ENCODE measurements at places on chromosomes 2 and 18. TPM values are rescaled to one million over a fixed set of nuclear protein-coding genes. Genes with fewer than 3 reads are reported as not detected.

- H3K4me1 ChIP-seq, result no peaks in the 10 kb centered on the region
- H3K4me3 ChIP-seq, result no peak overlapping the region
- no peaks in the 10 kb centered on the region for H3K27me3 ChIP-seq
- H3K27ac ChIP-seq, result no peak overlapping the region
- H3K36me3 ChIP-seq, result no peaks in the 10 kb centered on the region
These were observed 295.0 kb upstream of the HDAC4 start for GRCh38 chr2:239695728-239696240.

The STEAP3 gene
- total RNA-seq, result 8.0 TPM

The DES gene
- 314 TPM for total RNA-seq

GRCh38 chr2:70991142-70991541, 3.5 kb downstream of the TEX261 start:
- H3K4me3 ChIP-seq, result no peak overlapping the region
- H3K27me3 ChIP-seq, result no peaks in the 10 kb centered on the region
- peak; percentile 29 for DNase-seq
- H3K36me3 ChIP-seq, result peaks cover 5% of the 10 kb centered on the region
- peaks cover 2% of the 10 kb centered on the region for H3K4me1 ChIP-seq

GRCh38 chr2:171482308-171482707, 40.0 kb upstream of the CYBRD1 start:
- no peaks in the 10 kb centered on the region for H3K27me3 ChIP-seq
- no peak overlapping the region for H3K4me3 ChIP-seq
- no peak overlapping the region for H3K27ac ChIP-seq
- DNase-seq, result no peak
- no peaks in the 10 kb centered on the region for H3K36me3 ChIP-seq

GRCh38 chr2:177143444-177143843, 69.2 kb upstream of the HNRNPA3 start:
- H3K4me1 ChIP-seq, result no peaks in the 10 kb centered on the region
- no peaks in the 10 kb centered on the region for H3K36me3 ChIP-seq
- H3K27ac ChIP-seq, result no peak overlapping the region
- no peak overlapping the region for H3K4me3 ChIP-seq
- no peaks in the 10 kb centered on the region for H3K27me3 ChIP-seq
- DNase-seq, result no peak

The CRYGD gene
- total RNA-seq, result not detected

DNA sequence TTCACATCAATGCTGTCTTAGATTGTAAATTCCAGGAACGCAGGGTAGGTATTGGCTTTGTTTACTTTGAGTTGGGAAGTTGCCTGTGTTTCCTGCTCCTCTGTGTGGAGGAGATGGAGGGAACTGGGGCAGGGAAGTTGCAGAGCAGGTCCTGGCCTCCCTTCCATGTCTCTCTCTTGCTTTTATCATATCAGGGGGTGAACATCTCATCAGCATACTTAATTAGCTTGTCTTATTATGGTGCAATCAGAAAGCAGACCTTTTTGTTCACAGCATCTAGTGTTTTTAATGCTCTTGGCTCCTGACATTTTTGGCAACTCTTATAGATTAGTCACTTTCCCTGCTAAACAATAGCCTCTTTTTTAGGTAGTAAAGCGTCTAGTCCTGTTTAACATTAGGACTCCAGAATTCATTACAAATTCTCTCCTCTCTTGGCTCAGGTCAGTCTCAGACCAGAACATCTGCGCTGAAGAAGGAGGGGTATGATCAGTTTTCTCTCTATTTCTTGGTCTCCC, 11.5 kb upstream of the DIPK1C start:
- DNase-seq, result no peak
- H3K27me3 ChIP-seq, result no peaks in the 10 kb centered on the region
- H3K4me3 ChIP-seq, result no peak overlapping the region
- no peak overlapping the region for H3K27ac ChIP-seq
- no peaks in the 10 kb centered on the region for H3K36me3 ChIP-seq

DNA sequence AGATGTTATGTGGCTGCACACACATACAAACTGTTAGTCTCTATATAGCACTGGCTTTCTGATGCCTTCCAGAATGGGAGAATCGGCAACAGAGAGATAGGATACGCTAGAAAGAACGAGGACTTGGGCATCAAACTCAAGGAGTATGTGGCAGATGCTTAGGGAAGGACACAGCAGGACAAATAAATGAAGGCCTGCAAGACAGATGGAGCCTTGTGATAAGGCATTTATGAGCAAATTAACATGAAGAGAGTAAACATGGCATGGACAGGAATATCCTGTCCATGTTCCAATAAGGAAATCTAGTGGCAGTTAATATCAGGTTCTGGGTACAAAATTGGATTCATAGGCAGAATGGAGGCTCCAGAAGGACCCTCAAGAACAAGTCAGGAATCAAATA, 136.9 kb downstream of the SLC4A10 start:
- H3K4me3 ChIP-seq, result no peak overlapping the region
- H3K27ac ChIP-seq, result no peak overlapping the region
- H3K4me1 ChIP-seq, result no peaks in the 10 kb centered on the region
- H3K27me3 ChIP-seq, result no peaks in the 10 kb centered on the region
- H3K36me3 ChIP-seq, result no peaks in the 10 kb centered on the region
- no peak for DNase-seq

DNA sequence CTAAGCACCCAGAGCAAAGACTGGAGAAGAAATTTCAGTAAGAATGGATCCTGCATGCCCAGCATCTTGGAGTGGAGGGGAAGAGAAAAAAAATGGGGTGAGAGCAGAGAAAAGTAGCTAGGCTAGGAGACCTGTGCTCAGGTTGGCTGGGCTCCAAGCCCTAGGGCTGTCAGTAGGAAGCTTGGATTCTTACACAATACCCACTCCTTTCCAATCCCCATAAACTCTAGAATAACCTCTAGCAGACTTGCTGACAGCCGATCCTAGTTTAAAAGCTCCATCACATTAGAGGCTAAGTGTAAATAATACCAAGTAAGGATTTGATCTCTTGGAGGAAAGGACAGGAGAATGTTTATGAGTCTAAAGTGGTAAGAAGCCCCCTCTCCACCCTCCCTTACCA, 46.2 kb upstream of the NABP1 start:
- no peaks in the 10 kb centered on the region for H3K4me1 ChIP-seq
- no peaks in the 10 kb centered on the region for H3K36me3 ChIP-seq
- no peak overlapping the region for H3K27ac ChIP-seq
- H3K4me3 ChIP-seq, result no peak overlapping the region
- peak; percentile 54 for DNase-seq

DNA sequence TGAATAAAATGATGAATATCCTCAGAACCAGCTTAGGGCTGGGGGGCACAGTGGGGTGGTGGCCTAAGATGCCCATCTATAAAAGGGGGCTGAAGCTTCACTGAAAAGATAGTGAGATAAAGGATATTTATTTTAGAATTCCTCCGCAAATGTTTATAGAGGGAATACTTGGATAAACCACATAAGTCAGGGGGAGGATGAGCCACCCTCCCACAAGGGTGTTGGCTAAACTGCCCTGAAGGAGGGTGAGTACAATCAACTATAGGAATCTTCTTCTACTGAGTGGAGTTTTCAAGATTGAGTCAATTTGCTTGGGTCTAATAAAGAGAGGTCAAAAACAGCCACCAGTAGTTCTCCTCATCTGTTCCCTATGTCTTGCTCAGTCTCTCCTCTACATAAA, 114.5 kb upstream of the TANK start:
- H3K36me3 ChIP-seq, result no peaks in the 10 kb centered on the region
- no peaks in the 10 kb centered on the region for H3K4me1 ChIP-seq
- no peak overlapping the region for H3K4me3 ChIP-seq

The AKAIN1 gene
- total RNA-seq, result not detected

DNA sequence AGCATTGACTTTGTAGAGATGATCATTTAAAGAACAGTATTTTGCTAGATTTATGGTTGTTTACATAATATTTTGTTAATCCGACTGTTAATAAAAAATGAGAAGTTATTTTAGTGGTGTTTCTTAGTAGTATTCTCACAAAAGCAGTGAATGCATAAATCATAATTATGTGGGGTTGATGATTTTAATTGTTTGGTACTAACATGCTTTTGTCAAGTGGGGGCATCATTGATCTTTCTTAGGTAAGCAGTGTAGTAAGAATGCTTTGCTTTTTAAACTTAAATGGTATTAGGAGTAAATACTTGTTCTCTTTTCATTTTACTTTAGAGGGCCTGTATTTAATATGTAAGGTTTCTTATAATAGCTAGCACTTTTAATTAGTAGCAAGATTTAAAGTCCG, 109.2 kb upstream of the OTX1 start:
- H3K4me1 ChIP-seq, result no peaks in the 10 kb centered on the region
- H3K36me3 ChIP-seq, result no peaks in the 10 kb centered on the region
- no peak overlapping the region for H3K27ac ChIP-seq
- DNase-seq, result no peak

The PARD6G gene
- 3.8 TPM for total RNA-seq

The SERPINB2 gene
- 0.27 TPM for total RNA-seq

DNA sequence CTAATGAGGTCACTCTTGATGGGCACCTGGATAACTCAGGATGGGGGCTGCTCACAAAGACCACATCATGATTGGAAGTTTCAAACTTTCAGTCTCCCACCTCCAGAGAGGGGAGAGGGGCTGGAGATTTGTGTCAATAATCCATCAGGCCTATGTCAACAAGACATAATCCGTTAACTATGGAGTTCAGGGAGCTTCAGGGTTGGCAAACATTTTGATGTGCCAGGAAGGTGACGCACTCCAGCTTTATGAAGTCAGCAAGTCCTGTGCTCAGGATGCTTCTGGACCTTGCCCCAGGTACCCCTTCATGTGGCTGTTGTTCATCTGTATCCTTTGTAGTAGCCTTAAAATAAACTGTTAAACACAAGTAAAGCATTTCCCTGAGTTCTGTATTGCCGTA, 19.0 kb downstream of the SKA1 start:
- DNase-seq, result no peak
- H3K4me3 ChIP-seq, result no peak overlapping the region
- H3K27me3 ChIP-seq, result no peaks in the 10 kb centered on the region
- no peak overlapping the region for H3K27ac ChIP-seq
- no peaks in the 10 kb centered on the region for H3K36me3 ChIP-seq

DNA sequence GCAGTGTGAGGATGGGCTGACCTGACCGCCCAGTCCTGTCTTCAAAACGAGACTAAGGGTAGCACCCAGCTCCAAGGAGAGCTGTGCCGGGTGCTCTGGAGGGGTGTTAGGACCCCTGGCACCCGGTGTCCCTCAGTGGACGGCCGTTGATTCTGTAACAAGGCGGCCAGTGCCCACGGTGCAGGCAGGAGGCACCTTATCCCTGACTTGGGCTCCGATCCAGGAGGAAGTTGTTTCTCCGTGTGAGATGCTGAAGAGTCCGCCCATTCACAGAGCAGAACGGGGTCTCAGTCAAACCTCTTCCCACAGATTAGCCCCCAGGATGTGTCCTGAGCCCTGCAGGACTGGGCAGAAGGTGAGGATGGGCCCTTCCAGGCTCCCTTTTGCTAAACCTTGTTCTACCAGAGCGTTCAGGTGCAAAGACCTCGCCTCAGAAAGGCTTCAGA, 123.0 kb downstream of the NFATC1 start:
- peak; percentile 56 for DNase-seq
- H3K27me3 ChIP-seq, result no peaks in the 10 kb centered on the region

DNA sequence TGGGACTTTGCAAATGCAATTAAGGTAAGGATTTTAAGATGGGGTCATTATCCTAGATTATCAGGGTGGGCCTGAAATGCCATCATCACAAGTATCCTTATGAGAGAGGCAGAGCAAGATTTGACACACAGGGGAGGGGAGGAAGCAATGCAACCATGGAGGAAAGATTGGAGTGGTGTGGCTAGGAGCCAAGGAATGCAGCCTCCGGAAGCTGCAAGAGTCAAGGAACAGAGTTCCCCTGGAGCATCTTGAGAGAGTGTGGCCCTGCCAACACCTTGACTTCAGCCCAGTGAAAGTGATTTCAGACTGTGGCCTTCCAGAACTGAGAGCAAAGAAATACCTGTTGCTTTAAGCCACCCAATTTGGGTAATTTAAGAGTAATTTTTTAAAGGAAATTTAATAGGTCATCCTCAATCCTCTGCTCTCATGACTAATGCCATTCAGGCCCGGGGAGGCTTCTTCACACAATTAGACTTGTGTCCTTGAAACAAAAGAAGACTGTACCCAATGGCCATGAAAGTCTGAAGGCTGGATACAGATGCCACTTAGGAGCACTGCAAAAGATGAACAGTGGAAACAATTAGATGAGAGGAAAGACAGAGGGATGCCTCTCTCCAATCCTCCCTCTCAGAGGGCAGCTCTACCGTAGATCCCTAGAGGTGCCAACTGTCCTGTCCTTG, 250.3 kb upstream of the ID2 start:
- no peak for DNase-seq
- no peaks in the 10 kb centered on the region for H3K4me1 ChIP-seq
- no peak overlapping the region for H3K4me3 ChIP-seq
- H3K27me3 ChIP-seq, result no peaks in the 10 kb centered on the region
- H3K27ac ChIP-seq, result no peak overlapping the region
- no peaks in the 10 kb centered on the region for H3K36me3 ChIP-seq

The XDH gene
- not detected for total RNA-seq

DNA sequence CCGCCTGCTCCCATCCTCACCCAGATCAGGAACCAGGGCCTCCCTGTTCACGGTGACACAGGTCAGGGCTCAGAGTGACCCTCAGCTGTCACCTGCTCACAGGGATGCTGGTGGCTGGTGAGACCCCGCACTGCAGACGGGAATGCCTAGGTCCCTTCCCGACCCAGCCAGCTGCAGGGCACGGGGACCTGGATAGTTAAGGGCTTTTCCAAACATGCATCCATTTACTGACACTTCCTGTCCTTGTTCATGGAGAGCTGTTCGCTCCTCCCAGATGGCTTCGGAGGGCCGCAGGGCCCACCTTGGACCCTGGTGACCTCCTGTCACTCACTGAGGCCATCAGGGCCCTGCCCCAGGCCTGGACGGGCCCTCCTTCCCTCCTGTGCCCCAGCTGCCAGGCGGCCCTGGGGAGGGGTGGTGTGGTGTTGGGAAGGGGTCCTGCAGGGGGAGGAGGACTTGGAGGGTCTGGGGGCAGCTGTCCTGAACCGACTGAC, 31.7 kb downstream of the GPC1 start:
- H3K4me1 ChIP-seq, result no peaks in the 10 kb centered on the region
- H3K27me3 ChIP-seq, result no peaks in the 10 kb centered on the region
- DNase-seq, result no peak
- no peak overlapping the region for H3K4me3 ChIP-seq

DNA sequence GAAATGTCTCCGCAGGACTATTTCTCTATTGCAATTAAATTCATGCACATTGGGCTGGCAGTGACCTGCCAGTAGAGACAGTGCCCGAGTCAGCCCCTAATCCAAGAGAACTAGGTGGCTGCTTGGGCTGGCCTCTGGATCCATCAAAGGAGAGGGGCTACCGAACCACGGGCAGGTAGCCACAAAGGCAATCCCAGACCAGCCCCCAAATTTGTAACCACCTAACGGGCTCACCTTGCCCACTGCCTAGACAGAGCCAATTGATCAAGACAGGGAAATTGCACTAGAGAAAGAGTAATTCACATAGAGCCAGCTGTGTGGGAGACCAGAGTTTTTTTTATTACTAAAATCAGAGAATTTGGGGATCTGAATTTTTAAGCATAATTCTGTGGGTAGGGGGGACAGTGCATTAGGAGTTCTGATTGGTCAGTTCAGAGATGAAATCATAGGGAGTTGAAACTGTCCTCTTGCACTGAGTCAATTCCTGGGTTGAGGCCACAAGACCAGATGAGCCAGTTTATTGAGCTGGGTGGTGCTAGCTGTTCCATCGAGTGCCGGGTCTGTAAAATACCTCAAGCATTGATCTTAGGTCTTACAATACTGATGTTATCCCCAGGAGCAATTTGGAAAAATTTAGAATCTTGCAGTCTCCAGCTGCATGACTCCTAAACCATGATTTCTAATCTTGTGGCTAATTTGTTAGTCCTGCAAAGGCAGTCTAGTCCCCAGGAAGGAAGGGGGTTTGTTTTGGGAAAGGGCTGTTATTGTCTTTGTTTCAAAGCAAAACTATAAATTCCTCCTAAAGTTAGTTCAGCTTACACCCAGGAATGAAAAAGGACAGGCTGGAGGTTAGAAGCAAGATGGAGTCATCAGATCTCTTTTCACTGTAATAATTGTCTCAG, 260.4 kb upstream of the SP5 start:
- no peaks in the 10 kb centered on the region for H3K27me3 ChIP-seq
- no peak for DNase-seq
- H3K4me3 ChIP-seq, result no peak overlapping the region
- H3K4me1 ChIP-seq, result no peaks in the 10 kb centered on the region

Data from aorta (tissue), 5 donors.